ENCODE measurements at places on chromosomes 6 and 20.
A peak's percentile ranks its signal among the peaks of the same experiment; 100 is the strongest.

DNA sequence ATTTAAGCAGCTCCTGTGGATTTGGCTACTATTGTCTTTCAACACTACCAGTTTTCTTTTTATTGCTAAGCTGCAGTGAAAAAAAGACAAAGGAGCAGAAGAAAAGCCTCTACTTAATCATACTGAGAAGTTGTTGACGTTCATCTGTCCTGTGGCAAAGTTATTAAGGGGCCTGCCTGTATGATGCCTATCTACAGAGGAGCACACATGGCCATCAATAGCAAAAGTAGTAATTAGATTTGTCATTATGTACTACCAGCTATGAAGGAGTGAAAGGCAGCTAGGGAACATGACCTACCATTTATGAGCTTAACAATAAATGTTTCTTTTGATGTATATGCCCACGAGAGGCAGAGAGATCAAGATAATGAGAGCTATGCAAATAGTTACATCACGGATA, 620.9 kb downstream of the PHF3 start:
- no peak for DNase-seq

- no peak for DNase-seq
These were observed 334.9 kb upstream of the JARID2 start for GRCh38 chr6:14910692-14911547.

- peak; percentile 75 for DNase-seq
These were observed 24.6 kb upstream of the GATA5 start for GRCh38 chr20:62500237-62500864.

- DNase-seq = no peak
These were observed 78.1 kb downstream of the CFAP61 start for GRCh38 chr20:20130399-20130798.

DNA sequence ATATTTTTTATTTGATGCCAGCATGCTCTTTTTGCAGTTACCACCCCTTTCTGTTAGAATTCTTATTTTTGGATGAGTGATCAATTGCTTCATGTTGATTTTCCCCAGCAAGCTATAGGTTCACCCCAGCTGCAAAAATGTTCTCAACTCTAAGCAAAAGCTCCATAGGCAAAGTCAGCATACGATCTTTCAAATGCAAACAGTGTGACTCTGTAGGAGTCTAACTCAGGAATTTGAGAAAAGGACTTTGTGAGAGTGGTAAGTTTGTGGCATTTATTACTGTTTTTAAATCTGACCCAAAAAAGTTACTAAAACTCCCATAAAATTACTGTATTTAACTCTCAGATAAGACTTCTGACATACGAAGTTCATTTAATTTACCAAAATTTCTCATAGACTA, 134.9 kb upstream of the HSF2 start:
- no peak for DNase-seq

- DNase-seq = no peak
These were observed 668.6 kb downstream of the UTRN start for GRCh38 chr6:144953552-144954240.
